ENCODE measurements at places on chromosomes 12 and 14.
A peak's percentile ranks its signal among the peaks of the same experiment; 100 is the strongest.

- DNase-seq = peak; percentile 97
These were observed 46.0 kb downstream of the YEATS4 start for GRCh38 chr12:69405566-69405865.

- DNase-seq = no peak
These were observed 52.5 kb downstream of the SPIC start for GRCh38 chr12:101527682-101528081.

GRCh38 chr14:87971010-87971409 is 22.0 kb downstream of the GALC start:
- no peak for DNase-seq

- no peak for DNase-seq
These were observed 23.3 kb downstream of the ZFC3H1 start for GRCh38 chr12:71640316-71640715.

DNA sequence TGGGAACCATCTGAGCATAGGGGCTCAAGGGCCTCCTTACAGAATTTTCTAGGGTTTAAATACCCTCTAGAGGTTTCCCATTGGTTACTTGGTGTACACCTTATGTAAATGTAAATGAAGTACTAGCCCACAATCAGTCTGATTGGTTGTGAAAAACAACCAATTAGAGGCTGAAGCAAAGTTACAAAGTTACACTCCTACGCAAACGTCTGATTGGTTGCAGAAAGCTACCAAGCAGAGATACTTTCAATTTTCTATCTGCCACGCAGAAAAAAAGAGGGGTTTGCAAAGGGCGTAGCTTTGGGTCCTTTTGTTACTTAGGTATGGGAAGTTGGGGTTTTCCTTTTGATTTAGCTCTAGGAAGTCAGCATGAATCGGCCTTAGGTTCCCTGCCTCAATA is 1.8 kb upstream of the TMEM19 start:
- DNase-seq = no peak

Data from fibroblast of pulmonary artery (primary cell).